Right hindlimb (tissue), 1 donor: ENCODE measurements at places on chromosomes 5 and 9.

DNA sequence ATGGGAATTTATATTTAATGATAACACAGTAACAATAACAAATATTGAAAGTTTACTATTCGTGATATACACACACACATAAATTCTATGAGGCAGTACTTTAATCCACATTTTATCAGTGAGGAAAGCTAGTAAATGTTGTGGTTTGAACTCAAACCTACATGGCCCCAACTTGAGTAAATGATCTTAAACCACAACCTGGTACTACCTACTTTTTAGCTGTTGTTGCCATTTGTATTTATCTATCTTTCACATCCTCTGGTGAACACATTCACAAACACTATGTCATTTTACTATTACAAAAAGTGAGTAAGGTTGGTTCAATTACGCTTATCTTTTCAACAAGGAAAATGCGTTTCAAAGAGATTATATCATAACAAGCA, 186.1 kb downstream of the SMC2 start:
- no peak for DNase-seq

GRCh38 chr5:170747851-170748250, 35.7 kb upstream of the GABRP start:
- no peak for DNase-seq

- no peak for DNase-seq
Measured at GRCh38 chr9:21294364-21294774, 10.7 kb downstream of the IFNA5 start.

DNA sequence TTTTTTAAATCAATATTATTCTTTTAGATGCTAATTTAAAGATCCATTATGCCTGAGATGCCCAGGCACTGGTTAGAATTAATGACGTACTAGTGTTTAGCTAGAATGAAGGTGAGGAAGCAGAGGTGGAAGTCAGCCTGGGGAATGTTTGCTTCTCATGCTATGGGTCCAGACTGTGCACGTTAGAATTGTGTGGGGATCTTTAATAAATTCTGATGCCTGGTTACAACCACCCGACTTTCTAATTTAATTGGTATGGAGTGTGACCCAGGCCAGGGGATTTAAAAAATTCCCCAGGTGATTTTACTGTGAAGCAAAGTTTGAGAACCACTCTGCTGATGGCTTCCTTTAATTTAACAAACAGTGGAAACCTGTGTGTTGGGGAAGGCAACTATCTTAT, 111.1 kb downstream of the DOCK2 start:
- no peak for DNase-seq

DNA sequence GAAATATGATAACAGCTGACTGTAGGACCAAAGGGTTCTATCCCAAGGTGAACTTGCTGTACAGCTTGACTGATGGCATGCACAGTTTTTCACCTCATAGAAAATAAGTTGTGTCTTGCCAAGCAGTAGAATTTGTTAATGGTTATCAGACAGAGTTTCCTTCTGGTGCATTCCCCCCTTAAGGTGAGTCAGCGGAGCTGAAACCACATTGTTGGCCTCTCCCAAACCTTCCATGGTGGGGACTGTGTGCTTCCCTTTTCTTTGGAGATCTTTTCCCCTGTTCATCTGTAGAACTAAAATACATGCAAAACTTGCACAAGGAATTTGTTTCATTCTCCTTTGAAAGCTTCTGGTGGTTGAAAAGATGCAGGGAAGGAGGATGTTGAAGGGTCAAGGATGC, 179.8 kb downstream of the FGF1 start:
- no peak for DNase-seq

DNA sequence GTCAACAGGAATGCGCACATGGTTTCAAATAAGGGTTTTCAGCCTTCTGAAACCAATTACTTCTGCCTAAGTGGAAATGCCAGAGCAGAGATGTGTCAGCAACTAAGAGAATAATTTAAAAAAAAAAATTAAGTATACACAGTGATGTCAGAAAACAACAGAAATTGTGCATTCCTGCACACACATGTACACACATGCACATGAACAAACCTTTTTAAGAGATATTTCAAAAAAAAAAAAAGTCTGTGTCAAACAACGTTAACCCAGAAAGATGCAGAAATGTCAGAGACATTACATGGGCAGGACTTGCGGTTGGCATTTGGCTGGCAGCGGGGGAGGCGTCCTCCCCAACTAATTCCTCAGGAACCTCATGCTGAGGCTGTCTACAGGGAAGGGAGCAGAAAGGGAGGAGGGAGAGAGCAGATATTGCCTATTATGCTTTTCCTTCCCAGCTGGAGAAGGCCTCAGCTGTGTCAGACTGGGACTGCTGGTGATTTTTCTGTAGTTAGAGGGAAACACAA, 536.9 kb upstream of the WWC1 start:
- DNase-seq: no peak

GRCh38 chr5:82735160-82735789, 341.9 kb downstream of the TMEM167A start:
- DNase-seq: no peak

- no peak for DNase-seq
Measured at GRCh38 chr5:156181656-156182055, 145.3 kb upstream of the SGCD start.

GRCh38 chr9:116942593-116943061, 255.5 kb downstream of the TRIM32 start:
- no peak for DNase-seq
